Right renal cortex interstitium (tissue), 3 donors: ENCODE measurements at places on chromosomes 7 and 10.

- no peak for DNase-seq
Observed at GRCh38 chr7:1234049-1234880, 1.6 kb downstream of the UNCX start.

- no peak for DNase-seq
Observed at GRCh38 chr10:718143-718700, 28.8 kb upstream of the DIP2C start.

DNA sequence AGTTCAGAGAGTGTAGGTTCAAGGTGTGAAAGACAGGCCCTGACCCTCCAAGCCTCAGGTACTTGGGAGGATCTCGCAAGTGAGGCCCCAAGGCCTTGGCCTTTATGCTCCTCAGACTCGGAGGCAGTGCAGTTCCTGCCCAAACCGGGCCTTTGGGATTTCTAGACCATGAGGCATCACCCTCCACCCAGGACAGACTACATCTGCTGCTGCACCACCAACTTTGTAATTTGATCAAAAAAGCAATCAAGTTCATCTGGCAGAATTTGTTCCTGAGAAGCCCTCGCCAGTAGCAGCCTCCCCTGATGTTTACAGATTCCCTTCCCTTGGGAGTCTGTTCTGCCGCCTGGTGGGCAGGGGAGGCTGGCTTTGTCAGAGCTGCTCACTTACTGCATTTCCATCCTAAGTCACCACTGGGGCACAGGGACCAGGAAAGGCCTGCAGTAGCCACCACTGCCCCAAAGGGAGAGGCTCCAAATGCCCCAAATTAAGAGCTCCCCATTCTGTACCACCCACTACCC lies 2.1 kb downstream of the CAMK2G start:
- no peak for DNase-seq

DNA sequence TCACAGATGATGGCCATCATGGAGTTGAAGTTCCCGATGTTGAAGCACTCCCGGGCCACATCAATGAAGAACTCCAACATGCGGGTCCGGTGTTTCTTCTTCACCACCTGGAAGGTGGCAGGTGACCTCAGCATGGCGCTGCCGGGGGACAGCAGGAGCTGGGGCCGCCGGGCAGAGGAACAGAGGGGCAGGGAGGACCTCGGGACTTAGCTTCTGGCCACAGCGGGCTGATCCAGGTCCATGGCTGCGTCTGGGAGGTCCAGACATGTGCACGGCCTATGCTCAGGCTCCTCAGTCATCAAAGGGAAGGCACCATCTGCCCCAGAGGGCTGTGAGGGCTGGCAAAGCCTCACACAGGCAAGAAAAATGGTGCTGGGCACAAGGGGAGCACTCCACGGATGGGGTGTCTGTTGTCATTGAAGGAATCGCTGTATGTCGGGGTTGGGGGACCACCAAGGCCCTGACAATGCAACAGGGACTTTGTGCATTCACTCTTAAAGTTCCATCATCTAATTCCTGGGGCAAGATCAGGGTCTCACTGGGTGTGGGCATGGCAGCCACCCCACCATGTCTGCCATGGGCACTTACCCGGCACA lies 60.9 kb downstream of the CSGALNACT2 start:
- DNase-seq = no peak
